ENCODE measurements at places on chromosomes 7 and 10. TPM values are rescaled to one million over a fixed set of nuclear protein-coding genes. Genes with fewer than 3 reads are reported as not detected.

ACBD7 gene
- polyA plus RNA-seq = 0.54 TPM

ABCA13 gene
- polyA plus RNA-seq = not detected

LAMB4 gene
- 0.36 TPM for polyA plus RNA-seq

KCNH2 gene
- 6.4 TPM for polyA plus RNA-seq

ZNF655 gene
- 144 TPM for polyA plus RNA-seq

OPN1SW gene
- 0.05 TPM for polyA plus RNA-seq

C7orf33 gene
- not detected for polyA plus RNA-seq

OLAH gene
- not detected for polyA plus RNA-seq

AMPH gene
- polyA plus RNA-seq = 0.05 TPM

MCM10 gene
- 5.1 TPM for polyA plus RNA-seq

ANXA8L1 gene
- 0.16 TPM for polyA plus RNA-seq

- DNase-seq = no peak
Measured at GRCh38 chr7:30721211-30721610, 30.7 kb upstream of the INMT start.

DNA sequence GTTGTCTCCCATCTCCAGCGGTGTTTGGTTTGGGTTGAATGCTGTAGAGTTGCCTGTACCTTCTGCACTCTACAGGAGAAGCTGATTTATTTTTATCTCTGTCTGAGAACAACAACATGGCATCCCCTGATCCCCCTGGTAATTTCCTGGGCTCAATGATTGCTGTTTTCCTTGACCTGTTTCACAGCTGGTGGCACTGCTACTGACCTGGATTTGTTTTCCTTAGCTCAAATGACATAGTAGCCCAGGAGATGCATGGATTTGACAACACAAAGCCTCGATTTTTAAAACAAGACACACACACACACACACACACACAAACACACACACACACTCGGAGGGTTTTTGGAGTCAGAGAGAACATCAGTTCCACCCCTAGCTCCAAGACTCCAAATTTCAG lies 301.6 kb downstream of the NRG3 start:
- no peak for DNase-seq

GRCh38 chr10:131638880-131639278 lies 261.9 kb upstream of the PPP2R2D start:
- no peak for DNase-seq

DNA sequence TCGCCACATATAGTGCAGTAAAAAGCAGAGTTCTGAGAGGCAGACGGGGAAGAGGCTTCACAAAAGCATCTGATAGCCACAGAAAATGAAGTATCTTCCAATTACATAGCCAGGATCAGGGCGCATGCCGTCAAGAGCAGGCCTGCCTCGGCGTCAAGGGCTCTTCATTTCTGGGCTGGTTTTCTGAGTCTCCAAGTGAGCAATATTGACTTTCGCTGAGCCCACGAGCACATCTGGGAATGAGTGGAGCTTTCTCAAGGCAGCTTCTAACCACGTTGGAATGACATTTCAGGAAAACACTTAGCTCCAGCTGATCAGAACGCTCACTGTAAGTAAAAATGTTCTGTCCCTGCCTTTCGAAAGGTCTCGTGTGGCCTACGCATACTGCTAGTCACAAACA lies 51.9 kb downstream of the CLRN3 start:
- DNase-seq = no peak

DNA sequence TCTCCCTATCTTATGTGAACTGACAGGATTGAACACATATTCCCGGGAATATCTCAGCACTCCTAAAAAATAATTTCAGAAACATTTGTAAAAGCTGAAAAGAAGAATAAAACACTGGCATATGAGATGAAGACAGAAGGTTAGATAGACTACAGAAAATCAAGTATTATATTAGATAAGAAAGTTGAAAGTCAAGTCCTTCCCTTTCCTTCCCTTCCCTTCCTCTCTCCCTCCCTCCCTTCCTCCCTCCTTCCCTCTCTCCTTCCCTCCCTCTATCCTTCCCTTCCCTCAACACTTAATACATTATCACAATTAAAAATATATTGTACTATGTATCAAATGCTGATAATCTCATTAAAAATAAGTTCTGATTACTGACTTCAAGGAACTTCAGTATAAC lies 122.5 kb downstream of the CTNNA3 start:
- no peak for DNase-seq

DNA sequence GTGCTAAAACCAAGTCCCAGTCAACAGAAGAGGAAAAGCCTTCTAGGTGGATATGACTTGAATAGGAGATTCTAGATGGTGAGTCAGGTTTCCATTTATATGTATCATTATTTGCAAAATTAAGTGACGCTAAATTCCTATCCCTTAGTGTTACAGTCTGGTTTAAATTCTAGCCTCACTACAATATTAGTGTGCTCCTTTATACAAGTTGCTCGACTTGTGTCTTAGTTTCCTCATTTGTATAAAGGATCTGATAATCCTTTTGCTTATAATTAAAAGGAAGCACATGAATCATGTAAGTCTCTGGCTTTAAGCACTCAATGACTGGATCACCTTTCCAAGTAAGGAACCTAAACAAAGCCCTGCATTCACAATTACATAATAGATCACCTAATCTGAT lies 105.7 kb downstream of the SVOPL start:
- DNase-seq = no peak

DNA sequence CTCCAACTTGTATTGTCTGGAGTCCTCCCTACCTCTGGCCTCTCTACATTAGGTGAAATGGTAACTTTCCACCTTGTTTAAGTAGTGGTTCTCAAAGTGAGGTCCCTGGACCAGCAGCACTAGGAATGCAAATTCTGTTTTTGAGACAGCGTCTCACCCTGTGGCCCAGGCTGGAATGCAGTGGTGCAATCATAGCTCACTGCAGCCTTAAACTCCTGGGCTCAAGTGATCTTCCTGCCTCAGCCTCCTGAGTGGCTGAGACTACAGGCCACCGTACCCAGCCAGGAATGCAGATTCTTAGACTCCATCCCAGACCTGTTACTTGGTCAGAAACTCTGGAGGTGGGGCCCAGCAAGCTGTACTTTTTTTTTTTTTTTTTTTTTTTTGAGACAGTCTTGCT lies 6.8 kb upstream of the TBL2 start:
- no peak for DNase-seq

GRCh38 chr10:83012866-83013265 lies 1126.4 kb upstream of the GHITM start:
- no peak for DNase-seq

DNA sequence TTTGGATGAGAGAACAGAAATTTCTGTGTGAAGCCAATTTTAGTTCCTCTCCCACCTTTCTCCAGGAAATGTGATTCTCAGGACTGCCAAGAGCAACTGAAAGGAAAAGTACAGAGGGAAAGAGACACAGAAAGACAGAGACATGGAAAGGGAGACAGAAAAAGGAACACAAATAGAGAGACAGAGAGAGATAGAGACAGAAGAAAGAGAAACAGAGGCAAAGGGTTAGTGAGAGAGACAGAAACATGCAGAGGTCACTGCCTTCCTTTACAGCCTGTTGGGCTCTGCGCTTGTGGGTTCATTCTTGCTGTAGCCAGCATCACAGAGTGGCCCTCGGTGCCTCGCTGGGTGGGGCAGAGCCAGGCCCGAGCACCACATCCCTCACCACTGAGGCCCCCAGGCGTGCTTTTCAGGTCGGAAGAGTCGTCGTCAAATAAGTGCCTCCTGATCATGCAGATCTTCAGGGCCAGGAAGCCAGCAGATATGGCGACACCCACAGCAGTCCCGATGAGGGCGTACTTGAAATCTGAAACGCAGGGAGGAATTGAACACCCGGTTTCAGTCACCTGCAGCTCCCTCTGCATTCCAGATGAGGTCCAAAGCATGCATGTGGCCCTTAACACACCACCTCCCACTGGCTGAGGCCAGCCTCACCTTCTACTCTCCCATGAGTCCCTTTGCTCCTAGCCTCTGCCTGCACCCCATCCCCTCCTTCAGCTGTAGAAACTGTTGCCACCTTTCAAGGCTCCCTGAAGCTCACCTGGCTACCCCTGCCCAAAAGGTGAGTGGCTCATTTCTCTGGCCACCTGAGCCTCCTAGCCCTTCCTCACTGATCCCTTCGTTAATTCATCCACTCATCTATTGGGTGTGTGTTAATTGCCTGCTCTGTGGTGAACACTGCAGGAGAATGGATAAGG lies 21.4 kb downstream of the TMEM273 start:
- no peak for DNase-seq

GRCh38 chr7:118708741-118709140 lies 484.2 kb downstream of the ANKRD7 start:
- DNase-seq = no peak

DNA sequence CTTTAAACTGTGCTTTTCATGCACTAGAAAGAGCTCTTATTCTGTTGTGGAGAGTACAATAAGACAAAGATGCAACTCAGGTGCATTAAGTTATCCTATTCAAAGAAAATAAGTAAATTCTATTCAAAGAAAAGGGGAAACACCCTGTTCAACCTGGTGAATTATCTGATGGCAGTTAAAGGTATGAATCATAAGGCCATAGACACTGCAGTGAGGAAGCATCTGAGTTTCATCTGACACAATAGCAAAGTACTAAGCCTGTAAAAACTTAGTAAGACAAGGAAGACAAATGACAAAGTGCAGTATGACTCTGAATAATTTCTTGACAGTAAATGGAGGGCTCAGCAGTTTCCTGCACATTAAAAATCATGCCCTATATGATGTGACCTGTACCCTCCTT lies 91.0 kb upstream of the LRRTM3 start:
- DNase-seq = no peak

- no peak for DNase-seq
Measured at GRCh38 chr7:128005117-128005516, 26.1 kb downstream of the LRRC4 start.

DNA sequence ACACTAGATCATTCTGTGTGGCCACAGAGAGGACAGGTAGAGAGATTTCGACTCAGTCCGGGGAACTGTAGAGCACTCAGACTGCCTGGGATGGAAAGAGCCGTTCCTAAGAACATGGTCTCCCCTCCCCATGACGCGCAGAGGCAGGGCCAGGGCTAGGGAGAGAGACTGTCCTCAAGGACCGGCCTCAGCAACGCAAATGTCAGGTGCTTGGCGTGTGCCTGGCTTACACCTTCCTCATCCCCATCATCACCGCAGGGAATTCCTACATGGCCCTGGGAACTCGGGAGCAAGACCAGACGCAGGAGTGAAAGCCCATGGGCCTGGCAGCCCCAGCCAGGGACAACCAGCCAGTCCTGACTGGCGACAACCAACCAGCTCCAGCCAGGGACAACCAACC lies 55.6 kb downstream of the PROSER2 start:
- DNase-seq = no peak

GRCh38 chr7:67550801-67551436 lies 554.3 kb downstream of the TYW1 start:
- no peak for DNase-seq

DNA sequence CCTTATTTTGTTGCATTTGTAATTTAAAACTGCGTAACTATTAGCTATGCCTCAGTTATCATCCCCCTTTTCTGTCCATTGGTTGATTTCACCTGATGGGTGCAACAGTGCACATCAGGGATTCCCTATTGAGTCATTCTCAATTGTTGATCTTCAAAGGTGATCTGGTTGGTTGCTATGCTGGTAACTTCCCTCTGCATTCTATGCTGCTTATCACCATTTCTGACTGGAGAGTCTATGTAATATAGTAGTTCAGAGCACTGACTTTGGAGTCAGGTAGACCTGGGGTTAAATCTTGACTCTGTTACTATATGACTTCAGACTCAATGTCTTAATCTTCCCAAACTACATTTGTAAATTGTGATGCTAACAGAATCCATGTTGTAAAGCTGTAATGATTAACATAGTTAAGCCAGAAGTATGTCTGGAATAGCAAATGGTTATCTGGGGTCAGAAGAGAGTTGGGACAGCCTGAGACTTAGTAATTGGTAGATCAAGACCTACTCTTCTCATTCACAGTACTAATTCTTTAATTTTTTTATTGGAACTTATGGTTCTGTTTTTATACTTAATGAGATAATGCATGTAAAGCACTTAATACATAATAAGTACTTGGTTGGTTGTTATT lies 38.1 kb downstream of the EXOC6 start:
- no peak for DNase-seq

All from SK-N-SH (cell line).